ENCODE measurements at places on chromosomes 4 and X.

DNA sequence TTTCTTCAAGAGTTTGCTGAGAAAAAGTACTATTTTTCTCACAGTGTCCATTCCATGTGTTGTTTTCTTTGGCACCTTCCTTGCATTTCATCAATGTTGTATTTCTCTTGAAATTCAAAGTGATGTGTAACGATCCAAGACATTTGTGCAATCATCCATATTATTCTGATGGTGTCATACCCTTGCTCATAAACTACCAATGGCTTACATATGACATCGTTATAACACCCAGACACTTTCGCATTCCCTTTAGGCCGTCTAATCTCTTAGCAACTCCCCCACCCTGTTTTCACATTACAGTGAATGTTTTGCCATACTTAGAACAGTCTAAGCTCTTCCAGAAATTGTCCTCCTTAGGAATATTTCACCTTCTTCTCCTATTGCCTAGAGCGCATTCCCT is 1779.0 kb downstream of the PCDH7 start:
- no peak for DNase-seq

GRCh38 chr4:117907646-117908045 is 126.6 kb upstream of the NDST3 start:
- DNase-seq: no peak

- DNase-seq: peak; percentile 96
Measured at GRCh38 chr4:7103031-7103606, 35.3 kb upstream of the GRPEL1 start.

DNA sequence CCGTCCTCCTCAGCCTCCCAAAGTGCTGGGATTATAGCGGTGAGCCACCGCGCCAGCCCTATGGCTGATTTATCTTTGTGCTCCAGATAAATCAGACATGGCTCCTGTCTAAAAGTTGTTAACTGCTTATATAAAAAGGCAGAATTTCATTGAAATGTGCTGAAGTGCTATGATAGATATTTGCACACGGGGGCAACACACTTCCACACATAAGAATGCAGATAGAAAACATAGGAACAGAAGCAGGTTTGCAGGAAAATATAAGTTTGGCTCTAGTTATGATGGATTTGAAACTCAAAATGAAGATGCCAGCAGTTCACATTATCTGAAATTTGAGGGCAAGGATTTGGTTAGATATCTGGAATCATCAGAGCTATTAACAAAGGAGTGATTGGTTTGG is 163.1 kb upstream of the SLITRK2 start:
- no peak for DNase-seq

GRCh38 chr4:38948551-38948950 is 80.9 kb downstream of the FAM114A1 start:
- no peak for DNase-seq
